Fibroblast of the aortic adventitia (primary cell): ENCODE measurements at places on chromosomes 2 and 18. TPM values are rescaled to one million over a fixed set of nuclear protein-coding genes. Genes with fewer than 3 reads are reported as not detected.
A peak's percentile ranks its signal among the peaks of the same experiment; 100 is the strongest.

Gene AOX1
- 23.6 and 84.0 TPM in 2 replicates for total RNA-seq

Gene CTDSP1
- total RNA-seq: 53.6 and 70.4 TPM in 2 replicates

Gene UGT1A9
- total RNA-seq: not detected in 2 replicates

Gene RAPGEF4
- total RNA-seq: 1.3 and 54.4 TPM in 2 replicates

Gene AFF3
- total RNA-seq: 4.2 TPM in 1 of 2 replicates, not detected in the other

Gene CNOT9
- total RNA-seq: 32.9 and 77.0 TPM in 2 replicates

Gene DNAJC5G
- total RNA-seq: not detected in 2 replicates

Gene CNGA3
- 0.18 TPM in 1 of 2 replicates, not detected in the other for total RNA-seq

GRCh38 chr2:98769784-98770183, 38.9 kb upstream of the MGAT4A start:
- no peak for DNase-seq

DNA sequence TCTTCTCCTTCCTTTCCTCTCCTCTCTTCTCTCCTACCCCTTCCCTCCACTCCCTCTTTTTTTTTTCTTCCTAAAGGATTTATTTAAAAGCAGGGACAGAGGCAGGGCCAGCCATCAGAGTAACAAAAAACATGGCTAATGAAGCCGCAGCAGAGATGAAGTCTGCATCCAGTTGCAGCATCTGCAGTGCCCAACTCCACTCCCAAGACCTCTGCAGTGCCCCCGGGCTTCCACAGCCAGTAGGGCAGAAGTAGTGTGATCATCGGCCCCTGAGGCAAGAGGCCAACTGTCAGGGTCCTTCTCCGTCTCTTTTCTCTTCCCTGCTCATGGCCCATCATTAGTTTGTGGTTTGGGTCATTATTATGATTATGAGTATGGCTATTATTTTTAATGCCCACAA, 4.2 kb upstream of the EGR4 start:
- no peak for DNase-seq

DNA sequence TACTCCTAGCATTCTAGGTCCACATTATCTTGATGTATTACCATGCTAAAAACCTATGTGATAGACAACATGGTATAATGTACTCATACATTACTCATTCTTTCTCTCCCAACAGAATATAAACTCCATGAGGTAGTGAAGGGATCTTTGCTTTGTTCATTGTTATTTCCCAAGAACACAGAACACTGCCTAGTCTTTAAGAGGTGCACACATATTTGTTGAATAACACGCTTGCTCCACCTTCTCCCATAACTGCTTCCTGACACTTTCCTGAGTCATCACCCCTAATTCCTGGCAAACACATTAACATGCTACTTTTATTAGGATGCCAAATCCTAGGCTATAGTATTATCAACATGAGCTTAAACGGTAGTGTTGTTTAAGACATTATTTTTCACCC, 41.3 kb downstream of the REV1 start:
- peak; percentile 54 for DNase-seq

DNA sequence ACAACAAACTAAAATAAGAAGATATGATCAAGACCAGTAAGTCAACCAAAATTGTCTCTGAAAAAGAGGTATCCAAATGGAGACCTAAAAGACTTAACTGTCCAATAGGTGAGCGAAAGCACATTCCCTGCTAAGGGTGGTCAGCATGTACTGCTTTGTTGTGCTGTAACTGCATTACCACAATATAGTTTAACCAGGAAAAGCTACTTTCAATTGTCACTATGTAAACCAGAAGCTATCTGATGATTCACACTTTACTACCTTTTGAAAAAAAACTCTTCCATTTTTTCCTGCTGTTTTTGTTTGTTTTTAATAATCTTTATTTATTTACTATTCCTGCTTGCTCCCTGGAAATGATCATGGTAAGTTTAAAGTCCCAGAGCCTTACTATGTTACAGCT, 36.1 kb downstream of the ASXL2 start:
- no peak for DNase-seq

DNA sequence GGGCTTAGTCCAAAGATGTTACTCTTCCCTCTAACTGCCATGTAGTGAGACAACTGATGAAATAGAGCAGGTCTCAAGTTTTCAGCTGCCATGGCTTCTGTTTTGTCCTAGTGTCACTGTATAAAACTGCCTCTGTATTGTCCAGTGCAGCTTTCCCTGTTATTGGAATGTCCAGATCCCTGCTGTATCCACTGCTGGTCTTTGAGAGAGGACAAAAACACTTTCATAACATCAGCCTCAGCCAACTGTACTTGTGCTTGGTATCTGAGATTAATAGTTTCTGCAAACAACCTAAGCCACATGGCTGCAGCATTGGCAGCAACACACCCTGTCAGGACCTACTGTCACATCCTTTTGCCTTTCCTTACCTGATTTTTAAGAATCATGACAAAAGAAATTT, 480.2 kb downstream of the LPIN1 start:
- DNase-seq: no peak

- DNase-seq: peak; percentile 34
These were observed 45.3 kb downstream of the RBKS start for GRCh38 chr2:27844821-27845255.

DNA sequence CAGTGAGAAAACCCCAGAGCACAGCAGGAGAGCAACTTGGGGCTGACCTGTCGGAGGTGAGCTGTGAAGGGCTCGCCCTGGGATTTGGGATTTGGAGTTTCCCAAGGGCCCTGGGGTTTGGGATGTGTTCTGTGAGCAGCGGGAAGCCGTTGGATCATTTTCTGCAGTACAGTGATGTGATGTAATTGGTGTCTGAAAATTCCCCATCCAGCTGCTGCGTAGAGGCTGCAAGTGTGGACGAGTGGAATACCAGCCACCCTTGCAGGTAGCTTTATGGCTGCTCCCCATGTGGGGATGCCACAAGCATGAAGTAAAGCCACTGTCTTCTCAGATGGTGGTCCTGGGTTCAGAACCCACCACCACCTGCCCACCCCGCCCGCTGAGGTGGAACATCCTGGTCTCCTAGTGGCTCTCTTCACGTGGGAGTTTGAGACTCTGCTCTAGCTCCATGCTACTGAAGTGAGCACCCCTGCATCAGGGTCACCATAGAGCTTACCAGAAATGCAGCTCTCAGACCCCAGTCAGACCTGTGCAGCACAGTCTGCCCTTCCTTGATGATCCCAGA, 15.0 kb downstream of the IMPA2 start:
- no peak for DNase-seq

- no peak for DNase-seq
These were observed 140.6 kb upstream of the LYPD6 start for GRCh38 chr2:149189769-149190168.

- no peak for DNase-seq
These were observed 3.9 kb downstream of the HEATR5B start for GRCh38 chr2:37080266-37080665.
